CD4-positive, alpha-beta T cell treated with Interleukin-6 at 100 ng/mL for 8 hours (primary cell): ENCODE measurements at places on chromosomes 3 and 15.
A peak's percentile ranks its signal among the peaks of the same experiment; 100 is the strongest.

- no peak for DNase-seq
These were observed 7.5 kb downstream of the ZNF621 start for GRCh38 chr3:40532252-40532651.

GRCh38 chr15:36183201-36183600 is 396.2 kb upstream of the CDIN1 start:
- DNase-seq = no peak

- no peak for DNase-seq
These were observed 120.8 kb upstream of the MCTP2 start for GRCh38 chr15:94110476-94111130.

DNA sequence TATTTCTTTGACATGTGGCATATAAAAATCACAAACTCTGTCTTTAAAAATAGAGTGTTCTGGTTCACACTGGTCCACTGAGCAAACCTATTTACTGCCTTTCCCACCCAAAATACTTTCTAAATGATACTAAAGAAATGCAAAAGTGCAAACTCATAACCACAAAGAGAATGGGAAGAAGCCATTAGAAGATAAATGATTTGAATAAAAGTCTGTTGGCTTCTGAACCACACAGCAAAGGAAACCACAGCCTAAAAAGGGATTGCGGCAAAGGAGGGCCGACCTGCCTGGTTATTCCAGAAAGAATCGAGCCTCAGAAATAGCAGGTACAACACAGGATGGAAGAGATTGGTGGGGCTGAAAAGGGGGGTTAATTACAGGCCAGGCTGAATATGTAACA is 599.5 kb downstream of the FHIT start:
- DNase-seq = no peak

DNA sequence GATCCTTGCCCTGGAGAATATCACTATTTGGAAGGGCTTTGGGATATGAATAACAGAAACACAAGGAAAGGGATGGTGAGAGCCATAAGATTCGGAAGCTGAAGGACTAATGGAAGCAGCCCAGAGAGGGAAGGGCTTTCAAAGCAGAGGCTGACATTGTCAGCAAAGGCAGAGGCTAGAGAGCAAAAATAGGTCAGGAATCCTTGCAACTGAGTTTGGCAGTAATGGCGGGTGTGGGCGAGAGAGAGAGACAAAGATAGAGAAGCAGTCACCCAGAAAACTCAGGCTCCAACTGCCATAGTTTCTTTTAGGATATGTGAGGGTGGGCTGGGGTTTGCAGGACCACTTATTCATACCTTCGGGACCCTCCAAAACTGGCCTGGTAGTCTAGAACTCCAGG is 248.6 kb downstream of the OPA1 start:
- no peak for DNase-seq

DNA sequence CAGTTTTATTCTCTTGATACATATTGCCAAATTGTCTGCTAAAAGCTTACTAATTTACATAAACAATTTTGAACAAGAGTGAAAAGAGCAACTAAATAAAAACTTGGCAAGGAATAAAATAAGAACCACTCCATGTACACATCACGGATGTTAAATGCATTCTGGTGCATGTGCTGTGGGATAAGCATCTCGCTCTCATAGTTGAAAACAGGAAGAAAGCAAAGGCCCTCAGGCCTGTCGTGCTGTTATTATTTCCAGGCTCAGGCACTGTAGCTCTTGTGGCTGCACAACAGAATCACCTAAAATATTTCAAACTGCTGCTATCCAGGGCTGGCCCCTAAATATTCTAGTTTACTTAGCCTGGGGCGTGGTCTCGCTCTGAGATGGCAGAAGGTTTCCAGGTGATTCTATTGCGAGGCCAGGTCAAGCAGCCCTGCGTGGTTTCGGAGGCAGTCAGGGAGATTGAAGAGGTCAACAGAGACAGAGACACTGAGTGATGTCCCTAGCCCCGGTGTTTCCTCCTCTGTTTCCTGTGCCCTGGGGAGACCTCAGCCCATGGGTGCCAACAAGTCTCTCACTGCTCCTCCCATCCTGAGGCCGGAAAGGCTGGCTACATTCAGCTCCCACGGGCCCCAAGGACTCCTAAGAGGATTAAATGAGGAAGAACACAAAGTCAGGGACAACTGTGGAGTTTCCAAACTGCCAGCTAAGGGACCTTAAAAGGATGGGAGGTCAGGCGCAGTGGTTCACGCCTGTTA is 18.2 kb upstream of the PDIA5 start:
- no peak for DNase-seq

DNA sequence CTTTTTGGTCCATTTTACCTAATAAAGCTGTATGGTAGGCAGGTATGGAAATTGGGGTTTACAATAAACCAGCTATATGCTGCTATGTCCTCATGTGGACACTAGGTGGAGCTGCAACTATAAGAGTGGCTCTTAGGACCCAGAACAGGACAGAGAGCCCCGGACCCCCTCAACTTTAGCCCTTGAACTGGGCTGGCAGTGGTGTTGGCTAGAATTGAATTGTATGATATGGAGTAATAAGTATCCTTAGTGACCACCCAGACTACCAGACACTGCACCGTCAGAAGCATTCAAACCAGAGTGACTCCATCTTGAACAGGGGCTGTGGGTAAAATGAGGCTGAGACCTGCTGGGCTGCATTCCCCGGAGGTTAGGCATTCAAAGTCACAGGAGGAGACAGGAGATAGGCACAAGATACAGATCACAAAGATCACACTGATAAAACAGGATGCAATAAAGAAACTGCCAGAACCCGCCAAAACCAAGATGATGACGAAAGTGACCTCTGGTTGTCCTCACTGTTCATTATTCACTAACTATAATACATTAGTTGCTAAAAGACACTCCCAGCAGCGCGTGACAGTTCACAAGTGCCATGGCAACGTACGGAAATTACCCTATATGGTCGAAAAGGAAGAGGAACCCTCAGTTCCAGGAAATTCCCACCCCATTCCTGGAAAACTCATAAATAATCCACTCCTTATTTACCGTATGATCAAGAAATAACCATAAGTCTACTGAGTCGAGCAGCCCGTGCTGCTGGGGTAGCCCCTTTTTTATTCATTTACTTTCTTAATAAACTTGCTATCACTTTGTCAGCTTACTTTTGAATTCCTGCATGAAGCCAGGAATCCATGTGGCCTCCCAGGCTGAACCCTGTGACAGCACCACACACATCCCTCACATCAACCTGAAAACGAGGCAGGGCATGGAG is 68.7 kb upstream of the BLM start:
- DNase-seq = peak; percentile 62
